ENCODE measurements at places on chromosomes 3 and 15. TPM values are rescaled to one million over a fixed set of nuclear protein-coding genes. Genes with fewer than 3 reads are reported as not detected.

DNA sequence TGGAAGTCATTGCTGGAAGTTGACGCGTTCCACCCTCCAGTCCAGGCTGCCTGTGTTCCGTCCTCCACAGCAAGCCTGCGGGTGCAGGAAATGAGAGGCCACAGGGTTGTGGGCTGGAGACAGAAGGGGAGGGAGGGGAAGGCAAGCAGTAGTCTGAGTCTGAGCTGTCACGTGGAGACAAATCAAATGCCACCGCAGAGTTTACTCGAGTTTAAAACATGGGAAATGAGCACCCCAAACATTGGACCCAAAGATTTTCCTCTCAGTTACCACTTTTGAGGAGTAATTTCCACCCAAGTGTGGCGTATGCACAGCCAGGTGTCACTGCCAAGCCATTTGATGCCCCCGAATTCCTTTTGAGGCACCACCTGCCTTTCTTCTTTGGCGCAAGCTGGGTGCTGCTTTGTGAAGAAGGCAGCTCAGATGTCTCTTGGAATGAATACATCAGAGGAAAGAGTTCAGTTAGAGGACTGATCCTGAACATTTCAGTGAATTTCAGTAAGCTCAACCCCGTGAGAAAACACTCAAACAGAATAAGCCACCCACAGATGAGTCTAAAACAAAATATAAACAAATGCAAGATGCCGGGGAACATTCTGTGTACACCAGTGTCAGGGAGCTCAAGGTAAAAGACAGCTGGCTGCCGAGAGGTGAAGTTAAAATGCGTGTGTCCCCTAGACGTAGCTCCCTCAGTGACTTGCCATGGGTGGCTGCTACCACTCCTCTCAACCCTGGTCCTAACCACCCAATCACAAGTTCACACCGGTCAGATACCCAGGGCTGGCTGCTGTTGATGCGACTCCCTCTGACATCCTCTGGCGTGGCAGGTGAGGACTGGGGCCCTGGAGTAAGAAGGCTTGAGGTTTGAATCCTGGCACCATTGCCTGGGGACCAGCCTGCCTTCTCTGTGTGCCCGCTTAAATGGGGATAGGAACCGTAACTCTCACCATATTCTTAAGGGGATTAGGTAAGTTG lies 203.8 kb downstream of the UACA start:
- peak; percentile 10 for DNase-seq

DNA sequence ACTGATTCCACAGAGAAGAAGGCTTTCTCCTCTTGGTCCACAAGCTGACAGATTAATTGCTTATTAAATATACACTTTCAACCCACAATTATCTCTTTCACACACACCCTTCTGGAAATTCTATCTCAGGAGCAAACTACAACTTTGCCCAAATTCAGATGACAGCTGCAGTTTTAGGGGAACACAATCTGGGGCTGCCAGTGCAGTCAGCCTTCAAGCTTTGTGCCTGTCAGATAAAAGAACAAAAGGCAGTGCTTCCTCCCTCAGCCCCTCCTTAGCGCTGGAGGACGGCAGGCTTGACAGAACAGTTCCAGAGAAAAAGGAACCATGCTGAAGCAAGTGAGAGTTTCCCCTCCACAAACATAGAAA lies 99.6 kb downstream of the TMCC1 start:
- no peak for DNase-seq

DNA sequence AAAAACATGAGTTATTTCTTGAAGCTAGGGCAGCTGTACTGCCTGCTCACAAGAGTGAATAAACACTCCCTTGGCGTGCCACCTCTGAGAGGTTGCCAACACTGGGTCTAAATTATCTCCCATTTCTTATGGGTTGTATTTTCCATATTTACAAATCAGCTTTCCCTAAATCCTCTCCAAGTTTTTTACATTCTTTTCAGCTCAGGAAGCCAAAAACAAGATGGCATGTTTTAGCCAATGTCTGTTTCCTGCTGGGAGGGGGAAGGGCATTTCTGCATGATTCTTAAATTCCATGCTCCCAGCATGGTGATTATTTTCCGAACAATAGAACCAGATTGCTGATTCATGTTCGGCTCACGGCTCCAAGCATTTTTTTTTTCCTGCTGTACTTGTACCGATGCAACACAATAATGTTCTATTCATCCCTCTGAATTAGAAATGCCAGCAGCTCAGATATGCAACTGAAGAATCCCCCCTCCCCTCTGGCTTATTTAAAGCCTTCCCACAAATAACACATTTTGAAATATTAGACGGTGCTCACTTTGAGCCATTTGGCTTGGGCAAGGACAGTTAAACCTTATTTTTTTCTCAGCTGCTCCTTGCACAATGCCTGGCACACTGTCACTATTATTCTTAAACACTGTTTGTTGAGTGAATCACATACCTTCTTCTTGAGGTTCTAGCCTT lies 252.5 kb downstream of the THRB start:
- DNase-seq, result peak; percentile 29

DNA sequence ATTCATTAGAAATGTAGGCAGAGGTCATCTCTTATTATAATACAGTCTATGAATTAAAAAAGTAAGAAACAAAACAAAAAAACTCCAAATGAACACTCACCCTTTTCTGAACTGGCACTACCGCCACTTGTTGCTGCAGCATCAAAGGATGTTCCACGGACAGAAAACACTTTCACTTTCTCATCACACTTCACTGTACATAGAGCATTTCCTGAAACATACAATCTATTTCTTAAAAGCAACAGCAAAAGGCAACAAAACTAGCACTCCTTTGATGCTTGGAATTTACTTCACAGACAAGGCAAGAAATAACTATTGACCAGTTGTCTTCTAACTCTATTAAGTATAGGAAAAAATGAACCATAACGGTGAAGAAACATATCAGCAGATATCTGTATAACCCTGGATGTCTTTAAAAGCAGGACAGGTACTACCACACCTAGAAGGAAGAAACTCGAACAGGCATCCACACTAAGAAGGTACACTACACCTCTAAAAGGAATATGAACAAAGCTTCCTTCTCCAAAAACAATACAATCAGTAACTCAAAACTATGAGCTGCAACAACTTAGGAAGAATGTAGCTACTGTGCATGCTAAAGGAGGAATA lies 24.9 kb downstream of the ETFA start:
- DNase-seq, result no peak

DNA sequence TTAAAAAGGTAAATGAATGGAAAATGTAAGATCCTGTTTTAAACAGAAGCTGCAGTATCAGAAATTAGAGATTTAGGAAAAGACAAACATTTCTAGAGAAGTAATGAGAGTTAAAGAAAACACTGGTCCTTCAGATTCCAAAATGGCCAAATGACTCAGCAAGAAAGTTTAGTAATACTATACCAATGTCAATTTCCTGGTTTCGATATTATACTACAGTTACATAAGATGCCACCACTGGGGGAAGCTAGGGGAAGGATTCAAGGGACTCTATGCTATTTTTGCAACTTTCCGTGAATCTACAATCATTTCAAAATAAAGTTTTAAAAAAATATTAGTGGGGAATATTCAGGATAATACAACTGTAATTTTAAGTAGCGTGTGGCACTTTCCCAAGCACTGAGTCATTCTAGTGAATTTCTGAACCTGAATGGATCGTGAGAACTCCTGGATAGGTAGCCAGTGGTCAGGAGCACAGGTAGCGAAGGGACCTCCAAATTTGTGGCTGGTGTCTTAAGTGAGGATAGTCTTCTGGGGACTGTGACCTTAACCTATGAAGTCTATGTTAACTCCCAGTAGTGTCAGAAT lies 37.6 kb downstream of the TMCC1 start:
- DNase-seq, result no peak

DNA sequence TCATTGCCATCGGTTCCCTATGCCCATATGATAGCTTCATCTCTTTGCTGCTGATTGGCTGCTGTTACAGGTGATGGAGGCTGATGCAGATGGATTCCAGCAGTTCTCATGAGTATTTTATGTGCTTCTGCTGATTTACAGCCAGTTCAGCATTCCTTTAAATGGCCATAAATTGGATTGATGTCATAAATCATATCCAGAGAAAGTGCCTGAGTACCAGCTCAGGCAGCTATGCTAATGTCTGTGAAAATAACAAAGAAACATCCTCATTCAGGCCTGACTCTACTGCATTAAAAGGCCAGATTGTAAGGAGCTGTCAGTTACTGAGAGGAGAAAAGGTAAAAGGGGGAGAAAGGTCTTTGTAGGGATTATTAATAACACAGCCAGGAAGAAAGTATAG lies 756.8 kb downstream of the IGSF11 start:
- DNase-seq, result no peak

DNA sequence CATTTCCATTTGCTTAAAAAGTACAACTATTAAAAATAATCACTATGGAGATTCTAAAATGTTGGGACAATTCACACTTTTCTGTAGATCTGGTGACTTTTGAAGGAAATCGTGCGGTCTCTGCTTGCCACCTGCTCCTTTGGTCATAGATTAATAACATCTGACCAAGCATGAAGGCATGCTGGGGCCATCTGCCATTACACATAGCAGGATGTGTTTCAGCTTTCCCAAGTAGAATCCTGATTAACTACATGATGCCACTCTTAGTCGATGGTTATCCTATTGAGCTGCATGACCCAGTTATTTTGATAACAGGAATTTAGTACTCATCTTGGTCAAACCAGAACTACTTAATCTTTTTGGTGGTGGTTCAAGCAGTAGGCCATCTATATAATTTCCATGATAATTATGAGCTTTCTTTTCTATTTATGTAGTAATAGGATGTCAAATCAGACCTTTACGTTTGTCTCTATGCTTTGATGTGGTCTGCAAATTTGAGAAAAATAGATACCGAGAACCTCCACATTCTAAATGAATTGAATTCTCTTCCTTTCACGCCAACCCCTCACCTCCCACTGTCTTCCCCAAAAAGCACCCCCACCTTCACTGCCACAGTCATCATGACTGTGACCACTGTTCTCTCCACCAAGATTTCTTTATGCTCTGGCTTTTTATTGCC lies 158.1 kb downstream of the DIPK2A start:
- no peak for DNase-seq

DNA sequence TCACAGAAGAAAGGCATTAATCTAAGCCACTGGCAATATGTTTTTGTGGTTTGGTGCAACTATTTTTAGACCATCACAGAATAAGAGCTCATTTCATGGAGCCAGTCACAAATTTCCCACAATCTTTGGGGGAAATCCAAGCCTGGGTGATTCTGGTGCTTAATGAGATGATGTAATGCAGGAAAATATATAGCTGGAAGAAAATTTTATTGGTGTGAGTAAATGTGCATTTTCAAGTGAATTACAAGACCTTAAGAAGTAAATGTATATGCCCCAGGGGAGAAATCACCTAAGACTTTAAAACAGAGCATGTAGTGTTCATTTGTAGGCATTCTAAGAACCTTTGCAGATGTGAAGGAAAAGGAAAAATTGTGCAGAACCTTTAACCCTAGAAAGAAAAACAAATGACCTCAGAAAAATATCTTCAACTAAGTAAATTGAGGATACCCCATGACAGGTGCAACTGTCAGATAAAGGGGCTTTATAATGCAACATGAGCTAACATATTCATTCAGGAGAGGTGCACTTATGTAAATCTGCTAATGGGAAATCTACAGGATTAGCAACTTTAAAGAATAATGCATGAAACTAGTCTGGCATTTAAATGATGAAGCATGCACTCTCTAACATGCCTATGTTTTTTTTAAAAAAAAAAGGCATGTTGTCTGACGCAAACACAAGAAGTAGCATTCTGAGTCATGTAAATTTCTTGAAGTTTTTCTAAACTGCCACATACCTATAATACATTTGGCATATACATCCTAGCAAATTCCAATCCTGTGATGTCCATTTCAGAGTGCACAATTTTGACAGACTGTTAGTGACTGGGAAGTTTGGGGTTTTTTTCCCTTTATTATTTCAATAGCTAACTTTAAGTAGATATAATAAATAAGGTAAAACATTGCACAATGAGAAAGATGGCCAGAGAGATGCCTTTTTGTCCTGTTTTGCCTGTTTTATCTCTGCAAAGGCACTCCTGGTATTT lies 105.1 kb downstream of the MEX3B start:
- DNase-seq, result no peak

DNA sequence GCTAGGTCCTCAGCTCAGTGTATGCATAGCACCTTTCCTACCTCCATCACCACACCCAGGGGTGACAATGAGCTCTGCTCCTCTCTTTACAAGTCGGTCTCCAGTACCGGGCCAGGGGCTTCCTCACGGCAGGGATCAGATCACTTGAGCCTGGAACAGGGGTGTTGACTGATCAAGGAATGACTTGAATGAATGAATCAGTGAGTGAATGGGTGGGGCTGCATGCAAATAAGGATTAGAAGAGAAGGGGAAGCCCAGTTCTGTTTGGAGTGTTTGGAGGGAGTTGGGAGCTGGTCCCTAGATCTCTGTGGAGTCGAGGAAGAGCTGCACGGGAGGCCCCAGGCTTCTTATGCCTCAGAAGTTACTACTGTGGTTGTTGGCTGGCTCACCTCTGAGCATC lies 87.0 kb downstream of the TMEM266 start:
- no peak for DNase-seq

DNA sequence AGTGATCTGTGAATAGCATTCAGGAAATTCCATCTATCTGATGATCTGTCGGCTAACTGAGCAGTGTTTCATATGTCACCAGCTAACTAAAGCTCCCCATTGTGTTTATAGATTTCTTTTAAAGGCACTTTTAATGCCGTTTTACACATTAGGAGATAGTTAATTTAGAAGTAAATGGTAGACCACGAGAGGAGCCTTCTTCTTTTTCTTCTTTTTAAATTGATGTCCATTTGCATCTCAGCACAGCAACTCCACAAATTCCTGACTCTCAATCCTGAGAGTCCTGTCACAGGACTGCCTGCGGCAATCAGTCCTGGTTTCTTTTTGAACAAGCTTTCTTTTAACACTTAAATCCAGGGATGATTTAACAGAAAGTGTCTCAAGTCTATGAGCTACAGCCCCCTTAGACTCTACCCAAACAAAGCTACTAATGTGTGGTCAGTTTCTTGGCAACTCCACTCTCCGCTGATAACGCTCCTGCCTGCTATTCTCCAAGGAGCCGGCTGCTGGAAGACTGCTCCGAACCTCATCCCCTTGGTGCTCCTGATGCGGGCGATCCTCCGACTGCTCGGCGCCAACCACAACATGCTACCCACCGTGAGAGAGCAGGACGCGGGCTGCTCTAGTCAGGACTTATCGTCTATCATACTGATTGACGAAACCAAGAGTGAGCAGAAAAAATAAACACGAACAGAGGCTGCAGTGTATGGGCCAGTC lies 421.4 kb downstream of the MECOM start:
- no peak for DNase-seq

GRCh38 chr3:108090049-108090700 lies 656 bp downstream of the CD47 start:
- DNase-seq, result peak; percentile 16

FAM81A gene
- total RNA-seq, result 10.6 TPM

FANCD2OS gene
- 1.1 TPM for total RNA-seq

GATM gene
- total RNA-seq, result 12.9 TPM

SMC4 gene
- 40.4 TPM for total RNA-seq

Measured in prostate gland (tissue), 2 donors.